ENCODE measurements at places on chromosomes 6 and 20.

DNA sequence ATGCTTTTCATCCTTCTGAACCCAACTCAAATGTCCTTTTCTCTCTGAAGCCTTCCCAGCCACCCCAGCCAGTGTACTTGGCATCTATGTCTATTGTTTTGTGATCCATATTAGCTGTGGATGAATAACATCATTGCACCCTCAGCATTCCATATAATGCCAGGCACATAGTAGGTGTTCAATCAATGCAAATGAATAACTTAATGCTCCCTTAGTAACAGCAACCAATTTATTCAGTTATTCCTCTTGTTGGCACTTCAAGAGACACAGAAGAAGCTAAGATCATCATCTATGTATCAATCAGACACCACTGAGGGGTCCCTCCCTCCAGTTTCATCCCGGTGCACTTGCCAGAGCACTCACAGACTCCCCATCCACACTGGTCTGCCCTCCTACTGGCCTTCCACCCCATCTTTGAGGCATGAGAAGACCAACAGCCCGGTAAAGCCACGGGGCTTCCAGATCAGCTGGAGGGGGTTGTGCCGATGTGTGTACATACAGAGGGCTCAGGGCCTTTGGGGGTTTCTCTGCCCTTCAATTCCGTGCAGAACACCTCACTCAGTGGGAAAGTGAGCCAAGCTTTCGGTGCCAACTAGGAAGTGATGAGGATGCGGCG is 2.4 kb upstream of the TAF8 start:
- DNase-seq, result no peak

GRCh38 chr20:39210341-39211036 is 248.3 kb downstream of the DHX35 start:
- DNase-seq, result no peak

- no peak for DNase-seq
Observed at GRCh38 chr20:9590189-9590588, 75.8 kb downstream of the LAMP5 start.

GRCh38 chr20:8213831-8214587 is 81.9 kb downstream of the PLCB1 start:
- DNase-seq, result peak; percentile 51

DNA sequence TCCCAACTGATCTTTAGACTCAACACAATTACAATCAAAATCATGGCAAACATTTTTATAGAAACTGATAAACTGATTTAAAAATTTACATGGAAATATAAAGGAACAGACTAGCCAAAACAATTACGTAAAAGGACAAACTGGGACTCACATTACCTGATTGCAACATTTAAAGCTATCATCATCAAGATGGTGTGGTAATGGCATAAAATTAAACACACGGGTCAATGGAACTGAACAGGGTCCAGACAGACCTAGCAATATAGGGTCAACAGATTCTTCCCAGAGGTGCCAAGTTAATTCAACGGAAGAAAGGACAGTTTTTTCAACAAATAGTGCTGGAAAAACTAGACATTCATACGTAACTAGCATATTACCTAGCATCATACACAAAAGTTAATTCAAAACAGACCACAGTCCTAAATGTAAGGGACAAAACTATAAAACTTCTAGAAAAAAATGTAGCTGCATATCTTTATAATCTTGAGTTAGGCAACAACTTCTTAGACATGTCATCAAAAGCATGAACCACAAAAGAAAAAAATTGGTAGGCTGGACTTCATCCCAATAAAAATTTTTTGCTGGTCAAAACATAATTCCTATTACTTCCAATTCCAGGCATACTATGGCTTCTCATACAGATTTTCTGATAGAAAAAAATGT is 147.4 kb upstream of the BEND6 start:
- DNase-seq, result no peak

DNA sequence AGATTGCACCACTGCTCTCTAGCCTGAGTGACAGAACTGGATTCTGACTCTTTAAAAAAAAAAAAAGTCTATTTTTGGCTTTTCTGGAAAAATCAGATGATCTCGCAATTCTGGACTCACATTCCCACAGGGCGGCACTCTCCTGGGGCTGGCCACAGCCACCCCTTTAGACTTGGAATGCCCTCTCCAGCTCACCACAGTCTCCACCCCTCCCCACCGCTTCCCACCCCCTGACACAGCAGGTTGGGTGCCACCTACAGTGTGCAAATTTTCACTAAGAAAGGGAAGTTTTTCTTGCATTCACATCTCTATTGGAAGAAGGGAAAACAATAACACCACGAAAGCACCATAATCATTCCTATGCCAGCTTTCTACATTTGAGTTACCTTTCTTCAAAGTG is 15.4 kb downstream of the PDRG1 start:
- DNase-seq, result no peak

DNA sequence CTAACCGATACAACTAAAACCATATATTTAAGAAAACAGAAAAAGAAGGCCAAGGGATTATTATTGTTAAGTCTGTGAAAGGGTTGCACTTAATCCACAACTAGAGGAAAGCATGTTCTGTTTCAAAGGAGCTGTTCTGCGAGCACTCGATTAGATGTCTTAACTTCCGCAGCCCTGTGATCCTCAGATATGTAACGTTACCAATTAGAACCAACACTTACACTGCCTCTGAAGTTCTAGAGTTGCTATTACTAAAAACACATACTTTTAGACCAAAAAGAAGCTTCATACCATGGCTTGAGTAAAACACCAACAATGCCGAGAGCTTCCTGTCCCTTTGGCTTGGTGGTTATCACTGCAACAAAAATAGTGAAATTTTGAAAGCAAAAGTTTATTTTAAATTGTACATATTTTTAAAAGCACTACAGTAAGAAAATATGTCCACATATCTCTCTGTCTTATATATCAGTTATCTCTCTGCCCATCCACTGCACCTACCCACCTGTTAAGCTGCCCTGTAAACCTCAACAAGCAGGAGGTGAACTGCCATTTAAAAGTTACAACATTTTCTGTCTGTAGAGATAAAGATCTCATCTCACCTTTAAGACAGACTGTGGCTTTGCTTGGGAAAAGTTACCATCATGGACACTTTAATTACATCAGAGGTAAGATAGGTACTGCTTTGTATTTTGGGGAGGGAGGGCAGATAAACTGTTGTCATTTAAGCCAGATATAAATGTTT is 7.1 kb upstream of the DUSP22 start:
- no peak for DNase-seq

GRCh38 chr6:111481836-111482187 is 1.2 kb downstream of the REV3L start:
- DNase-seq, result no peak

DNA sequence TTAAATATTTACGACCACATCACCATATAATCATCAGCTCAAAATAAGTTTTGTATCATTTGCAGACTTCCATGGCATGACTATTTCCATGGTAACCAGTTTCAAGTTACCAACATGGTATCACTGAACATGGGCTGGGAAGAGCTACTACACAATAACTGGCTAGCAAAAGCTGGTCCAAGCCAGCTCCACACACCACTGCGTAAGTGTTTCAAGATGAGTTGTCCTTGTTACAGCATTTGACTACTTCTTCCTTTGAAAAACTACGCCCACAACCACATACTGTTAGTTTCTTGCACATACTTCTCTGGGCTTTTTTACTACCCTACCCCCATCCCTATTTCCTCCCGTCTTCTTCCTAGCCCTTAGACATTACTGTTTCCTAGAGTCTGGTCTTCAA is 8.5 kb downstream of the CD164 start:
- peak; percentile 91 for DNase-seq

DNA sequence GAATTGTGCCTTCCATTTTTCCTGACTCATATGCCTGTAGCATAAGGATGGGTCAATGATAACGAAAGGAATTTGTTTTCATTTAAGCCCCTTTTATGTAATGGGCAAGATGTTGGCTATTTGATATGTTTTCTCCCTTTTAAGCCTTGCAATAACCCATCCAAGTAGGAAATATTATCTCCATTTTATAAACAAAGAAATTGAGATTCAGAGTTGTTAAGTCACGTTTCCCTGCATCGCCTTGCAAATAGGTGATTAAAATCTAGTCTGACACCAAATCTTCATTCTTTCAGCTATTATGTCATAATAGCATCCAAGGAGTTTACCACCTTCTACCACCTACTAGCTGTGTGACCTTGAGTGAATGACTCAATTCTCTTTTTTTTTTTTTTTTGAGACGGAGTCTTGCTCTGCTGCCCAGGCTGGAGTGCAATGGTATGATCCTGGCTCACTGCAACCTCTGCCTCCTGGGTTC is 7.0 kb downstream of the HNF4A start:
- DNase-seq, result no peak

All from activated CD4-positive, alpha-beta T cell treated with anti-CD3 and anti-CD28 coated beads, Interleukin-2, amount 50 U/mL, for 16 hours (primary cell).